ENCODE measurements at places on chromosomes 16 and 17.

GRCh38 chr17:68260051-68260762 is 12.4 kb downstream of the AMZ2 start:
- DNase-seq, result no peak

DNA sequence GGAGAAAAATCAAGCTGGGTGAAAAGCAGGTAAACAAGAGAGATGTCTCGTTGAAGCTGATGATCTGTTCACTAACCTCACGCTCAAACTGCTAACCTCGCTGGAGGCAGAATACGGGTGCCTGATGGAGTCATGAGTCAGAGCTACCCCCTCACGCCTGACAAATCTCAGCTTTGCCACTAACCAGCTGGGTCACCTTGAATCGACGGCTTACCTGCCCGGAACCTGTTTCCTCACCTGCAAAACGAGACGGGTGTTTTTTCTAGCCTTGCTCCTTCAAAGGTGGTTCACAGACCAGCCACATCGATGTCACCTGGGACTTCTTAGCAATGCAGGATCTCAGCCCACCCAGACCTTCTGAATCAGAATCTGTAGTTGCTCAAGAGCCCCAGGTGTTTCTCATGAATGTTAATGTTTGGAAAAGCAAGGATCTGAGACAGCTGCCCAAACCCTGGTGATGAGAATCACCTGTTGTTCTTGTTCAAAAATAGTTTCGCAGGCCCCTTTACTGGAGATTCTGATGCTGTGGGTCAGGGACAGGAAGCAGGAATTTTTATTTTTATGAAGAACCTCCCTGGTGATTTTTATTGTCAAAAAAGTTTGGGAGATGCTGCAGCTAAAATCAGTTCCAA is 56.9 kb downstream of the MARCHF10 start:
- DNase-seq, result no peak

GRCh38 chr16:50603206-50604064 is 55.2 kb downstream of the NKD1 start:
- DNase-seq, result no peak

DNA sequence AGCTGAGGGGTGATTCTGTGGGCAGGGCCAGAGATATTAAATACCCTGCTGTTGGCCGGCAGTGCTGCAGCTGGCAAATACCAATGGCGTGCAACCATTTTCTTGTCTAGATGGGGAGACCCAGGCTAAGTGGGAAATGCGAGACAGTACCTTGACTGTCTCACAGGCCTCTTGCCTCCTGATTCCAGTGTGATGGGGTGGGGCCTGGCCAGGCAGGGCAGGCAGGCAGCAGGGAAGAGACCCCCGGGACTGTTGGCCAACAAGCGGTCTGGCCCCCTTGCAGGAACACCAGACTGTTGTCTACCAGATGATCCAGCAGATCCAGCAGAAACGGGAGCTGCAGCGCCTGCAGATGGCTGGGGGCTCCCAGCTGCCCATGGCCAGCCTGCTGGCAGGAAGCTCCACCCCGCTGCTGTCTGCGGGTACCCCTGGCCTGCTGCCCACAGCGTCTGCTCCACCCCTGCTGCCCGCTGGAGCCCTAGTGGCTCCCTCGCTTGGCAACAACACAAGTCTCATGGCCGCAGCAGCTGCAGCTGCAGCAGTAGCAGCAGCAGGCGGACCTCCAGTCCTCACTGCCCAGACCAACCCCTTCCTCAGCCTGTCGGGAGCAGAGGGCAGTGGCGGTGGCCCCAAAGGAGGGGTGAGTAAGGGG is 5.7 kb upstream of the CISD3 start:
- DNase-seq, result no peak

DNA sequence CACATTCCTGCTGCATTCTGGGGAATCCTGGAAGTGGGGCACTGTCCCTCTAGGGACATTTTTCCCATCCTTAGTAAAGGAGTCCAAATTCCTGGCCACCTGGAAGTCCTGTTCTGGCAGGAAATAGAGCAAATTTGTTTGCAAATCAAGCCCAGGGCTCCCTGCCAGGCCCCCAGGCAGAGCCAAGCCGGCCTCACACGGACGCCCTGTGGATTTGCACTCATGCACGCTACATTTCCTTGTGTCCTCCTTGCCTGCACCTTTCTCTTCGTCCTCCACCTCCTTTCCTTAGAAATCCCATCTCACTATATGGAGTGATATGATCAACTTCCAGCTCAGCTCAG is 7.0 kb upstream of the CALB2 start:
- no peak for DNase-seq

DNA sequence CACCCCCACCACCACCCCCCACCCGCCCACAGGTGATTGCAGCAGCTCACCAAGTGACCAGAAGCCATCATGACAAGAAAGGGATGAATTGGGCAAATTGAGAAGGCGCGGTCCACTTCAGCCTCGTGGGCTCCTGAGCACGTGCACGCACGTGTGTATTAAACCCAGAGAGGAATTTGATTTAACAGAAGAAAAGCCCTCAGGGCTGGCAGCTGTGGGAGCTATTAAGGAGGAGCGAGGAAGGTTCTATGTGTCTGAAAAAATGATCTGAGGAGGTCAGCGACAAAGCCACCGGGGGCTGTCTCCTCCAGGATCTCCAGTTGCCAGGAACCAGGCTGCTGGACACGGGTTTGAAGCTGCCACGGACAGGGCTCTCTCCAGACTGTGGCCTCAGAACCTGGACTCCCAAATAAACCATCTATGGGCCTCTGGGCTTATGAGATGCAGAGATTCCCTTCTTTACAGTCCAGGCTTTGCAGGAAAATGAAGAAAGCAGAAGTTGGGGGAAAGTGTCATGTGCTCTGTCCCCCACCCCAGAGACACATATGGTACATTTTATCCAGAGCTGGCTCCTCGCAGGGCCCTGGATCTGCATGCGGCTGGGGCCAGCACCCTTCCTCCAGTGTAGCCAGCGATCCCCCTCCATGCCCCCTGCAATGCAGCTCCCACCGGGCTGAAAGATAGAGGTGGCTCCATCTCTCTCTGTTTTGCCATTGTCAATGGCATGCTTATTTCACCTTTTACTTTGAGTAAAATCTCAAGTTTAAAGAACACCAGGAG is 219.7 kb upstream of the RPL38 start:
- DNase-seq, result no peak

DNA sequence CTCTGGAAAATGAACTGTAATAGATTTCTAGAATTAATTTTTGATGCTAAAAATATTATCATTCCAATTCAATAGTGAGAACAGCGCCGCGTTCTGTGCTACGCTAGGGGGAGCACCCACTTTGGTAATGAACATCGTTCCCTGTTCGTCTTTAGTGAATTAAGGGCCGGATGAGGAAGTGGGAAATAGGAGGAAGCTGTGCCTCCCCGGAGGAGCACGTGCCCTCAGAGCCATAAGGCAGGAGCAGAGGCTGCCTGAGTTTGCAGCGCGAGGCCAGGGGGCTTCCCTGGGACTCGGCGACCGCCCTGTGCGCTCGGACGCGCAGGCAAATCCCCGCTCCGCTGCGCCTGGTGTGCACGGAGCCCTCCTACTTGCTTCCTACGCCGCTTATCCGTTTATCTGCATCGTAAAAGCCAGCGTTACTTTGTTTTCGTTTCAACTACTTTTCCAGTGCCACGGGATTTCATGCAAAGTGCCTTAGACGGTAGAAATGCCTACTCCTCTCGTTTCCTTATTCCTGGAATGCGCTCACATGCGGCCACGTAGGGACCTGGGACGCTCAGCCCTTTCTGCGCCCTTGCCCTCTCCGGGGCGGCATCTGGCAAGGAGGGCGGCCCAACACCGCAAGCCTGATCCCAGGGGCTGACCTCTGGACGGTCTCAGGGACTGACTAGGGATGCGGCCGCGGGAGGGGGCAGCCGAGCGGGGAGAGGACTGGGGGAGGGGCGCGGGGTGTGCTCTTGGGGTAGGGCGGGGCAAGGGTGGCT is 76.4 kb downstream of the KCNJ12 start:
- DNase-seq, result peak; percentile 46

- DNase-seq, result no peak
Observed at GRCh38 chr16:82769845-82770244, 143.1 kb downstream of the CDH13 start.

DNA sequence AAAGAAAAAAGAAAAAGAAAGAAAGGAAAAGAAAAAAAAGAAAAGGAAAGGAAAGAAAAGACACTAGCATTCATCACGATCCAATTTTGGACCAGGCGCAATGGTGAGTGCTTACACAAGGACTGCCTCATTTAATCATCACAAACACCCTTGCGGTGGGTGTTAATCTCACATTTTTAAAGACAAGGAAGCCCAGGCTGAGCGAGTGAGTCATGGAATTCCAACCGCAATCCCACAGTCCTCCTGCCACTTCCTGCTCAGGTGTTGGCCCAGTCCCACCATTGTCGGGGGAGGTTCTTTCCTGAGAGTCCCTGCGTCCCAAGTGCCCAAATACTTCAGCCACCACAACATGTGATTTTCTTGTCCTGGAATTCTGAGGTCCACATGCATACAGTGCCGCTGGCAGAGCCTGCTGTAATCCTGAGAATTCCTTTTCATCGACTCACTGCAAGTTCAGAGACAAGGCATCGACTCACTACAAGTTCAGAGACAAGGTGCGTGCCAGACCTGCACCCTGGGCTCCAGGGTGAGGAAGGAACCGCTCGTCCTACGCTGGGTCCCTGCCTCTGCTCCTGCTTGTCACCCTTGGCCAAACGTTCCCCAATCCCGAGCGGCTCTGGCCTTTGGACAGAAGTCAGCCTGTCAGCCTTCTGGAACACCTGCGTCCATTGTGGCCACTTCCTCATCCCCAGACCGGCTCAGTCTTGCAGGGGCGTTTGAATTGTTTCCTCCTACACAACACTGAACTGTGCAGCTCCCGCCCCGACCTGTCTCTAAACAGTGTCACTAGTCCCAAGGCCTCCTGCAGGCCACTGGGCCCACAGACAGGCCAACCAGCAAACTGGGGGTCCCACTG is 5.8 kb downstream of the ZG16B start:
- DNase-seq, result no peak

DNA sequence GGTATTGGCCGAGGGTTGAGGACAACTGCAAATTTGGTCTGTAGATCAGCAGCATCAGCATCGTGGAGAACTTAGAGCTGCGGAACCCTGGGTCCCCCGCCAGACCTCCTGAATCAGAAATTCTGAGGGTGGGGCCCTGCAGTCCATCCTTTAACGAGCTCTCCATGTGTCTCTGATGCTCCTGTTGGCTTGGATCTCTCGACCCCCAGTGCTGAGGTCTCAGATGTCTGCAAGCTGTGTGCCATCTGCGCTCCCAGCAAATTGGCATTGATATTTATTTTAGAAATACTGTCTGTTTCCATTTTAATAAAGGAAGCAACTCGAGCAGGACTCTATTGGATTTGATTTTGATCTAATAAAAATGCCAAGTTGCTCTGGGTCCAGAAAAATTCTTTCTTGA is 250.0 kb downstream of the KATNIP start:
- no peak for DNase-seq

DNA sequence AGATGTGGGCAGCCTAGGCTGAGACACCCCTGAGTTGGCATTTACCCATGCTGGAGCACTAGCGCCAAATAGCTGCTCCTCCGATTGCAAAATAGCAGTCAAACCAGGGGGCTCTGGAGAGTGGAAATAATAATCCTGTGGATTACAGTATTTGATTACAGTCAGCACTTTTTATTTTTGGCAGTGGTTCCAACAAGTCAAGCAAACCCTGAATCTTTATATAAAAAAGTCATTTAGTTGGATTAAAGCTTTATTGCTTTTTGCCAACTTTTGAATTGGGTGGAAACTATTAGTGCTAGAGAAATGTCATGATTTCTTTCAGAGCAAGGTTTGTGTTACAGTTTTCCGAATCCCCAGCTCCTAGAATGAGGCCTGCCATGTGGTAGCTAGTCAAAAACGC is 99.3 kb upstream of the FAM20A start:
- DNase-seq, result no peak

DNA sequence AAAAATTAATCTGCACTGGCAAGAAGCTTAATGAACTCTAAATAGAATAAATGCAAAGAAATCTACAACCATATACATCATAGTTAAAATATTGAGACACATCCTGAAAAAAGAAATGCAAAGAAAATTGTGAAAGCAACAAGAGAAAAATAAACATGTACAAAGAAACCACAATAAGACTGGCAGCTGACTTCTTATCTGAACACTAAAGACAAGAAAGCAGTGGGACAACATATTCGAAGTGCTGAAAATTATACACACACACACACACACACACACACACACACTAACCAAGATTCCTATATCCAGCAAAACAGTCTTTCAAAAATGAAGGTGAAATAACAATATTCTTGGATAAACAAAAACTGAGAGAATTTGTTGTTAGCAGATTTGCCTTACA is 366.5 kb upstream of the C16orf82 start:
- no peak for DNase-seq

- no peak for DNase-seq
Observed at GRCh38 chr16:60432472-60432871, 1603.8 kb downstream of the CDH8 start.

DNA sequence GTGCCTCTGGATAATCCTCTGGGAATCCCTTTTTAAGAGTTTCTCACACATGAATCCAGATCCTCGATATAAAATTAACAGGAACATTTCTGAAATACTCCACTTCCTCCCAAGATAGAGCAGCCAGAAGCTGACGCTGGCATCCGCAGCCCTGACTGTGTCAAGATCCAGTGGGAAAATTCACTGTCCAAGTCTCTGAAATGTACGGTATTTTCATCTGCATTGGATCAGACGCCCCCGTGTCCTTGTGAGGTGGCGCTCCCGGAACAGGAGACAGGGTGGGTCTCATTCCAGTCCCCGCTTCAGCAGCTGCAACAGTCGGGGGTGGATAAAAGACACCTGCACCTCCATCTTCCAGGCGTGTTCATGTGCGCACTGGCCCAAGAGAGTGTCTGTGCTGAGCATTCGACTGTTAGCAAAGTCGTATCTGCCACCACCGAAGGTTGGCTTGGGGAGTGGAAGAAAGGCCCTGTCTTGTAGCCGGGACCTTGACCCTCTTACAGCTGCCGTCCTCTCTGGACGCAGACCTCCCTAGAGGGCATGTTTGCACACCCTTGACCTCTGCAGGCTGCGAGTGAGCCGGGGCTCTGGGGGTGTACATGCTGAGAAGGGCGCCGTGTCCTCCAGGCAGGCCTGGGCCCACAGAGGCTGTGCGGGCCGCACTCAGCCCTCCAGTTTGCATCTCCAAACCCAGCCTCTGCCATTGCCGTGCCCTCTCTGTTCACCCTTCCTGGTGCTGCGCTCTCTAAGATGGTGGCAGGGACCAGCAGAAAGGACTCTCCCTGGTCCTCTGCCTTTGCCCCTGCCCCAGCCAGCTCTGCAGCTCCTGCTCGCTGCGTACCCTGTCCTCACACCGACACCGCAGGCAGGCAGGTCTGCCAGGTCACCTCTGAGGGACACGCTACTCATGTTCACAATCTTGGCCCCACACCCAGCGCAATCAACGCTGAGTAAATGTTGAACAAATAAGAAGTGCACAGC is 72.0 kb upstream of the CHMP6 start:
- DNase-seq, result no peak

- DNase-seq, result no peak
Observed at GRCh38 chr17:77111934-77112296, 28.9 kb upstream of the SEC14L1 start.
